ENCODE measurements at places on chromosomes 12 and 14.

DNA sequence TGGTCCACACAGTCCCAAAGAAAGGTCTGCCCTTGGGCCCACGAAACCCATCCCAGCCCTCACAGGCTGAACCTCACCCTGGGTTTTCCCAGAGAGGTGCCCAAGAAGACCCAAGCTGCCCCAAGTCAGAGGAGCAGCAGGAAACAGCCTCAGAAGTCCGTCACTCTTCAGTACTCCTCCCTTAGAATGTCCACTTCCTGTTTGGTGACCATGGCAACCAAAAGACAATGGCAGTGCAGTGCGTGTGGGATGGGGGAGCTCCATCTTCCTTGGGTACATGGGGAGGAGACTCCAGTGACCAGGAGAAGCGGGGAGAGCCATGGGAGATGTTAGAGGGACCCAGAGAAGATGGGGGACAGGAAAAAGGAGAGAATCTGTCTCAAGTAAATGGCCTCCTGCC, 11.3 kb downstream of the SELPLG start:
- DNase-seq, result peak; percentile 63

DNA sequence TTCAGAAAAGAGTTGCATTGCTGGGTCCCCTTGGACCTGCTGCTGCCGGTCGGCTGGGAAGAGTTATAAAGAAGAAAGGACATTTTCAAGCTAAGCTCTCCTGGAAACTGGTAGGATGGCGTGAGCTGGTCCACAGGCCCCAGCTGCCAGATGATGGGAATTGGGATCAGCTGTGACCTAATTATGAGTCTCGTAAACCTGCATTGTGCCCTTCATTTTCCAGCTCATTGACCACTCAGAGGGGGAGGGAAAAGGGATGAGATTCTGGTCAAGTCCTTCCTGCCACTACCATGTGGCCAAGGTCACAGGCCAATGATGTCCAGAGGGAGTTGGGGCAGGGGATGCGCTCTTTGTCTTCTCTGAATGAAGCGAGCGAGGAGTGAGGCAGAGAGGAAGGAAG, 320.9 kb downstream of the NRXN3 start:
- no peak for DNase-seq

GRCh38 chr12:67535176-67535575, 113.4 kb upstream of the DYRK2 start:
- DNase-seq, result no peak

- DNase-seq, result no peak
Observed at GRCh38 chr12:96057986-96058553, 22.7 kb upstream of the LTA4H start.

- peak; percentile 79 for DNase-seq
Observed at GRCh38 chr14:52094546-52095271, 25.9 kb upstream of the NID2 start.

GRCh38 chr14:75196468-75196867, 20.1 kb upstream of the TMED10 start:
- DNase-seq, result no peak

DNA sequence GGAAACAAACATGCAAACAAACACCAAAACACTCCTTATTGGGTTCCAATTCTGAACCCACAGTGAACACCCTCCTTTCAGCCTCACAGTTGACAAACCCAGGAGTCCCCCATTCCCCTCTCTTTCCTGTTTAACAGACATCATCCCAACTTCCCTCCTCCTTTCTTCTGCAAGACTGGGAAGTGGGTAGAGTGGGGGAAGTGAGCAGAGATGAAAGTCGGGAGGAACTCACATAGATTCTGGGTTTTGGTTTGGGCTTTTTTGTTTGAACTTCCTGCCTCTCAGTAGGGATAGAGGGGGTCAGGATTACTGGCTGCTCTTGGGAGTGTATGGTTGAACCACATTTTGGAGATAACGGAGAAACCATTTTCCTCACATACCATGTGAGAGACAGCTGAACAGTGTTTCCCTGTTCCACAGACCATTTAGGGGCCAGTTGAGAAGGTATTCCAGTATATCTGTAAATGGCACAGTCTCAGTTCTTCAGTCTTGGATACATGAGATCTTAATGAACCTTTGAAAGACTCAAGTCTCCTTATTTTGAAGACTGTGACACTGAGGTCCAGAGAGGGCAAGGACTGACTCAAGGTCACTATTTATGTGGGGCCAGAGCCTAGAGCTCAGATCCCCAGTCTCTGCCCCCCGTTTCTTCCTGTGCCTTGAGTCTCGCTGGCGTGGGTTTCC, 3.9 kb upstream of the GPR84 start:
- DNase-seq, result no peak

- DNase-seq, result no peak
Observed at GRCh38 chr12:14665354-14666348, 30.7 kb downstream of the GUCY2C start.

DNA sequence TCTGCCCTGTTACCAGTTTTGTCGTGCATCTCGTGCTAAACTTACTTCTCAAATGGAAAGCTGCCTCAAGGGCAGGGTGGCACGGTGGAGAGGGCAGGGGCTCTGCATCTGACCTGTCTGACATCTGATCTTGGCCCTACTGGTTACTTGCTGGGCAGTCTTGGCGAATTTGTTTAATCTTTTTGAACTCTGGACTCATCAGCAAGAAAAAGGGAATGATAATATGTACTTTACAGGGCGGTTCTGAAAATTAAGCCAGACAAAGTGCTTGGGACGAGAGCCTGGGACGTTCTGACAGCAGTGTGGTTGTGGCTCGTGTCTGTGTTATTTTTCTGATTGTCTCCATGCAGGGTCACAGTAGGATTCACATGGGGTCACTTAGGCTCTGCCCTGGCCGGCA, 659.3 kb downstream of the VRK1 start:
- DNase-seq, result no peak

GRCh38 chr14:82657186-82657675, 1123.6 kb upstream of the SEL1L start:
- DNase-seq, result no peak

DNA sequence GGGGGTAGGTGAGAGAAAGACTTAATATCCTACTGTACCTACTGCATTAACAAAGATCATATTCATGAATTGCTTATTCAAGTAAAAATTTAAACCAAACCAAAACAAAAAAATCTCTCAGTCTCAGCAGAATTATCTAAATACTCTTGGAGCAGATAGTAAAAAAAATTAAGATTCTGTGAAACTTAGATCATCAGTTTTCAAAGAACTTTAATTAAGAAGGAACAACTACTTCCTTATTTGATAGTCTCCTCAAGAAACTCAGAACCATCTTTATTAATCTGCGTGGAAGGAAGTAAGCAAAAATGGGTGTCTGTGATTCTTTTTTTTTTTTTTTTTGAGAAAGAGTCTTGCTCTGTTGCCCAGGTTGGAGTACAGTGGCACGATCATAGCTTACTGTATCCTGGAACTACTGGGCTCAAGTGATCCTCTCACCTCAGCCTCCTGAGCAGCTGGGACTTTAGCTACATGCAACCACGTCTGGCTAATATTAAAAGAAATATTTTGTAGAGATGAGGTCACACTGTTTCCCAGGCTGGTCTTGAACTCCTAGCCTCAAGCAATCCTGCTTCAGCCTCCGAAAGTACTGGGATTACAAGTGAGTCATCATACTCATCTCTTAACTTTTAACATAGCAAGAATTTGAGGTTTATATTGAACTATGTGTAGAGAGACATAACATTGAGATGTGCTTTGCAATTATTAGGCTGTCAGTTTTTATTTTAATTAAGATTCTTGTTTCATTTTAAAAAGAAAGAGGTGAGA, 37.4 kb downstream of the GAS2L3 start:
- peak; percentile 13 for DNase-seq

DNA sequence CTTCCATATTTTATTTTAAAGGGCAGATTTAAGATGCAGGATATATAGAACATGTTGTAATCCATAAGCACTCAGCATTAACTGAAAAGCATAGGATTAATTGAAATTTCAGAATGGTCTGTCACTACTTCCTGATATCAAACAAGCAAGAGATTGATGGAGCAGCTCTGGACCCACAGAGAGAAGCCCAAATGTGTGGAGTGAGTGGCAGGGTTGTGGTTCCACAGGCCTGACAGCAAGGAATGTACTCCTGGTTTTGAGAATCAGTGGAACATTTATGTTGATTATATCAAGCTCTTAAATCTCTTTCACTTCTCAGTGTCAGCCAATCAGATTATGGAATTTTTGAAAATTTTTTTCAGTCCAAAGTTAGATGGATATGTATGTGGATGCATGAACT, 267.6 kb upstream of the PRICKLE1 start:
- DNase-seq, result no peak

GRCh38 chr14:86521031-86521730, 991.2 kb downstream of the FLRT2 start:
- no peak for DNase-seq

GRCh38 chr14:34035177-34035933, 84.5 kb upstream of the EGLN3 start:
- DNase-seq, result no peak

DNA sequence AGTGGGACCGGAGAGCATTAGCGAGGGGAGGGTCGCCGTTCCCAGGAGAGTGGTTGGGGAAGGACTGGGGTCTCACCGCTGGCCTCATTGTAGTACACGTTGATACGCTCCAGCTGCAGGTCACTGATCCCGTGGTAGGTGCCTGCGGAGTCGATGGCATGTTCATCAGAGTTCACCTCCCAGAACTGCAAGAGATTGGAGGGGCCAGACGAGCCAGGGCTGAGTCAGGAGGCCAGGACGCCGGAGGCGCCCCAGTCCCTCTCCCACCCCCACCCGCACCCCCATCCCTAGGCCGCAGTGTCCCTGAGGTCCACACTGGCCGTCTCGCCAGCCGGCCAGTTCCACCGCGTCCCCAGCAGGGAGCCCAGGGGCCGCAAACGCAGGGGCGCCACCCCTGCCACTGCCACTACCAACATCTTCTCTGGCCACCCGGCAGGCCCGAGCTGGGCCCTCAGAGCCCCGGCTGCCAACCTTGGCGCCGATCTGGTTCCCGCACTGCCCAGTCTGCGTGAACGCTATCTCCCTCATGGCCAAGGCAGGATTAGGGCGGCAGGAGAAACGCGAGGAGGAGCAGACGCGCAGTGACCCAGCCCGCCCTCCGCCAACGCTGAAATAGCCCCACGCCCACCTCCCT, 144.2 kb downstream of the ALG10 start:
- no peak for DNase-seq

GRCh38 chr12:86513226-86513625, 257.0 kb upstream of the MGAT4C start:
- peak; percentile 32 for DNase-seq

GRCh38 chr12:108021141-108021540, 107.9 kb upstream of the WSCD2 start:
- no peak for DNase-seq

- DNase-seq, result no peak
Observed at GRCh38 chr12:27665704-27666103, 30.5 kb upstream of the REP15 start.

DNA sequence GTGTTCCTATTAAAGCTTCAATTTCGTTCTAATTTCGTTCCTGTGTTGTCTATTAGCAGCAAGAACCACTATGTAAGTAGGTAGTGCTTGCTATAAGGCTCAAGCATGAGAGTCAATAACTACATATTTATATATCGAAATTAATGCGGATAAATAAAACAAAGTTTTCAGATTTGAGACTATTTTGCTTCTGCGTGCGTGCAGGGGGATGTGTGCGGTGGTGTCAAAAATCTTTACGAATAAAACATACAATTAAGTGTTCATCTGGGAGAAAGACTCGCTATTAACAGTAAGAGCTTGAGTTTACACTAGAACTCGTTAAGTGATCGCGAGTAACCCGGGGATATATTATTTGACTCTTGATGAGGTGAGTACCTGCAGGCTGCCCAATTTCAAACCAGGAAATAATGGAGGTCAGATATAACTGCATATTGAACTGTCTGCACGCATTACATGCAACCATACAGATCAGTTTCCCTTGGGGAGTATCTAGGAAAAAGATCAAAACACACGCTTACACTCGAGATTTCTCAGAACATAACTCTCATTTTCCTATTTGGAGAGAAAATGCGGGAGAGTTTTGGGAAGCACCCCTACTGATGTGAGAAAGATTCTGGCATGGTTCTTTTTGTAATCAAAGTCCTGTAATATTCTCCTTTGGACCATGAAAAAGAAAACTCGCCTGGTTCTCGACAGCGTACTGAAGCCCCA, 813 bp downstream of the TWF1 start:
- peak; percentile 3 for DNase-seq

DNA sequence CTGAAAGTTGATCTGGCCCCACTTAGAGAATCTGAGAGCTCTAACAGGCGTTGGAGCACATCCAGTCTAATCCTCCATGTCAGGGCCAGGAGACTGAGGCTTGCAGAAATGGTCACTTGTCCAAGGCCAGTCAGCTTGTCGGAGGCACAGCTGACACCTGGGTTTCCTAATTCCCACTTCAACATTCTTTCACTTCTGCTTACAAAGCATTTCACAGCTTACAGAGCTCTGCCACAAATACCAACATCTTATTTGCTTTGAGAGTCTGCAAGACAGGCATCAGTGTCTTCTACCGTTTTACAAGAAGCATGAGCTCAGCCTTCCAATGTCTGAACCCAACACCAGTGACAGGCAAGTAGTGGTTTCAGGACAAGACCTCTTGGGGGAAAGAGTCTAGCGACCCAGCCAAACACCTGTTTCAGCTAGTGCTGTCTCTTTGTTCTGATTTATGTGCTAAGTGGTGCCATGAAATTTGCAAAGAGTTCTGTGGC, 31.8 kb downstream of the ISCA2 start:
- DNase-seq, result no peak

DNA sequence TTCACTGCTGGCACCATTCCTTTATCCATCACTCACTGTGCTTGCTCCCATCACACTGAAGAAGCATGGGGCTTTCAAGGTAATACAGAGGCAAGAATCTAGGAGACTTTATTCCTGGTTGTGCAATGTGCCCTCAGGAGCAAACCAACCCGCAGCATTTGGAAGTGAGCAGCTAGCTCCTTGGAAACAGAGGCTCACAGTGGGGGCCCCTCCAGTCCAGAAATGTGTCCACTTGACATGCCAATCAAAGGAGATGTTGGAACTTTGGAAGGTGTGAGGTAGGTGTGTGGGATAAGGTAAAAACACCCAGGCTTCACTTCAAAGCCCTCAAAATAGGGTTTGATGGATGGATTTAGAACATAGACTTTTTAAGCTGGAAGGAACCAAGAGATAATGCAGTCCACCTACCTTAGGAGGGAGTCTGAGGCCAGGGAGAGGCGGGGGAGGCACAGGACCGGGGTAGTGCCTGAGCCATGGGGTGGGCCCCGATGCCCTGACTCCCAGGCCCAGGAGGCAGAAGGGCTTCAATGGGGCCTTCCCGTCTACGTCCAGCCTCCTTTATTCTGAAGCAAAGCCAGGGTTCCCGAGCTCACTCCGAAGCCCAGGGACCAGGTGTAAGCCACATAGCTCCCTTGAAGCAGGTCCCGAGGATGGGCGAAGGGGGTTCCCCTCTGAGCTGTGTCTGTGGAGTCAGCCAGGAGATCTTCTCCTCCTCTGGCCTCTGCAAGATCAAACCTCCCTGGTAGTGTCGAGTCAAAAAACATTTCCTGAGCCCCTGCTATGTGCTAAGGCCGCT, 17.6 kb upstream of the BCL11B start:
- no peak for DNase-seq

DNA sequence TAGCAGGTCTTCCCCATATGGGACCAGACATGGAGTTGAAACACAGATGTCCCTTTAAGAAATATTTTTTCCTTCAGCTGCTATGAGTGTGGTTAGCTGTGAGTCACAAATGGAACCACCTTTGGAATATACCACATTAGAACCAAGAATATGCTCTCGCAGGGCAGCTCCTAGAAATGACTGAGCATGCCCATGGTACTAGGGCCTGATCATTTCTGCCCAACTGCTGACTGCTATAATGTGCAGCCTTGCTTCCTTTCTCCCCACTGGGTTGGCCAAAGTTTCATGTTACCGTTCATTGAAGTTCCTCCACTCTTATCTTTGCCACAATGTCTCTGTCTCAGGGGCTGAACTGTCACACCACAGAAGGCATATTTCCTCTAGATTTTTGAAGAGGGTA, 1074.6 kb downstream of the FLRT2 start:
- peak; percentile 44 for DNase-seq

GRCh38 chr12:103538397-103538796, 42.6 kb upstream of the C12orf42 start:
- DNase-seq, result no peak

All from fibroblast of skin of scalp (primary cell).